Stimulated activated CD8-positive, alpha-beta memory T cell treated with anti-CD3 and anti-CD28 coated beads, Interleukin-4, amount 100 ng/mL, for 4 hours (primary cell): ENCODE measurements at places on chromosomes 2 and 18.

DNA sequence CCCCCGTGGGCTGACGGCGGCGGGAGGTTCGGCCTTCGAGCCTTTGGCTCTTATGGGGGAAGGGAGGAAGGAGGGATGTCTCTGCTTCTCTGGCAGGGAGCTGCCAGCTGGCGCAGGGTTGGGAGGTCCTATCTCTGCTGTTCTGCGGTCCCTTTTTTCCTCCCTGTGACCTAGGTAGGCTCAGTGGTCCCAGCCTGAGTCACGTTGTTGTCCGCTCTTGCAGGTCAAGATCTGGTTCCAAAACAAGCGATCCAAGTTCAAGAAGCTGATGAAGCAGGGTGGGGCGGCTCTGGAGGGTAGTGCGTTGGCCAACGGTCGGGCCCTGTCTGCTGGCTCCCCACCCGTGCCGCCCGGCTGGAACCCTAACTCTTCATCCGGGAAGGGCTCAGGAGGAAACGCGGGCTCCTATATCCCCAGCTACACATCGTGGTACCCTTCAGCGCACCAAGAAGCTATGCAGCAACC lies 2.5 kb downstream of the DLX1 start:
- DNase-seq, result no peak

- no peak for DNase-seq
These were observed 38.6 kb upstream of the ASAP2 start for GRCh38 chr2:9167718-9168657.

DNA sequence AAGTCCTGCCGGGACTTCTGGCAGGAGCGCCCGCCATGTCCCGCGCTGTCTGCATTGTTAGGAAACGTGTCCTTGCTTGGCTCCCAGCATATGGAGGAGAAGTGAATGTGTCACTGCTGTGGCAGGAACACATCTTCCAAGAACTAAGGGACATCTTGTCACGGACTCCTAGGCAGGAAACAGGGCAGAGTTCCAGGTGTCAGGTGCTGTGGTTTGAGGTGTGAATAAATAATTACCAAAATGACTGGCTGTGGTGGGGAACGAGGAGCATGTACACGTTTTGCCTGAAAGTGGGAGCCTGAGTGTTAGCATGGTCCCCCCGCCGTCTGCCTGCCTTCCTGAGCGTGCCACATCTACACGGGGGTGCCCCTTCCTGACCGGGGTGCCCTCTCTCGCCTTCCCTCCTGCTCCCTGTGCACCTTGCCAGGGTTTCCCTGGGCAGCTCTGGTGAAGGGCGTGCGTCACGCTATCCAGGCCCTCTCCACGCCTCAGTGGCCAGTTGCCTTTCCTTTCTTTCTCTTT lies 237.5 kb downstream of the LDLRAD4 start:
- no peak for DNase-seq

GRCh38 chr2:55914786-55915185 lies 8.8 kb downstream of the EFEMP1 start:
- DNase-seq, result no peak

DNA sequence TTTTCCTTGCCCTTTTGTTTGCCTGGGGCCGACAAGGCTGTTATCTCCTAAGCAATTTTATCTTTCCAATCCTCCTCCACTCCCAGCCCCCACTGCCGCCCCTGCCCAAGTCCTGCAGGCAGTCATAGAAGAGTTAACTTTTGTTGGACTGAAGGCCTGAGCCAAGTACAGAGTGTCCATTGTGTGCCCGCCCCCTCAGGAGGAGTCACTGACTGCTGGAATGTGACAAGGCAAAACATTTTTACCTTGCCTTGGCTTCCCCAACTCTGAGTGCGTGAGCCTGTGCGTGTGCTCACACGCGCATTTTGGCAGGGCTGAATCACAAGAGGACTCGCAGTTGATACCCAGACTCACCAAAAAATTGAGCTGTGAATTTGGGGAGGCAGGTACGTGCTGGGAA lies 16.2 kb downstream of the SETBP1 start:
- DNase-seq, result no peak

GRCh38 chr2:110731064-110731463 lies 1.3 kb upstream of the ACOXL start:
- no peak for DNase-seq

- DNase-seq, result no peak
These were observed 140.4 kb downstream of the ANKRD44 start for GRCh38 chr2:197170208-197170607.

DNA sequence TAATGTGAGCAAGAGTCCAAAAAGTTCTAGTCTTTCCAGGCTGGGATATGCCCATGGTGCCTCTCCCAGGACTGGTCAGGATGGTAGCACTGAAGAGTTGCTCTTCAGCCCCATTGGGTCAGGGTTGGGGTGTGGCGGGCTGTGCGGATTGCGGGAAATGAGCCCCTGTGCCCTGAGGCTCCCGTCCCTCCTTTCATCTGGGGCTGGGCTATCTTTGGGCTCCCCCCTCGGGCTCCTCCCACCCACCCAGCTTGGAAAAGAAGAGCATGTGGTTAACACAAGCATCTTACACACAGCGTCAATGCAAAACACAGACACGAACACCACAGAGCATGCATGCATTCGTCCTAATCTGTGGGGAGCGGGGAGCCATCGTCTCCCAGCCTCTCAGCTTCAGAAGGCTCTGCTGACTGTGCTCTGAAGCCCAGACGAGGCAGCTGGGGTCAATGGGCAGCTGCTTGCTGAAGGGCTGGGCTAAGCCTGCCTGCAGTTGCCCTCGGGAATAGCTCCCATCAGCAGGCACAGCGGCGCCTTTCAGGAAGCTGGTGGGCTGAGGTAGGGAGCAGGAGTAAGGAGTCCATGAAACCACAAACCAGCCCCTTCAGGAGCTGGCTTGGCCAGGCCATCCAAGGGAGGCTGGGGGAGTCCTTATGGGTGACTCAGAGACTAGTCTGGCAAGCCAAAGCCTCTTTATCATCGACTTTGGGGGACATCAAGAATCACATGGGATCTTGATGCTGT lies 112.9 kb downstream of the CLIP4 start:
- no peak for DNase-seq

DNA sequence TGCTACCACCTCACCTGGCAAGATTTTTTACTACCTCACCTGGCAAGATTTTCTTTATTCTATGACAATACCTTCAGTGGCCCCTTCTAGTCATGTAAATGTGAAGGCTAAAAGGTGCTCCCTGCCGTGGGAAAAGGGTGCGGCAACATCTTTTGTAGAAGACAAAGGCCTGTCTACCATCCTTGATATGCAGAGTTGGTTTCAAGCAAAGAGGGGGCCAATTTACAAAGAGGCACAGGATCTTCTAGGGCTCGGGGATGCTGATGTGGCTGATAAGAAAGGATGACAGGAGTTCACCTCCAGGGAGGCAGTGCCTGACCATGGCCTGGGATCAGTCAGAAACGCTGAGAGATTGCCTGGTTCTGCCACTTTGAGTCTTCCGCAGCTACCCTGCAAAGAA lies 165.4 kb upstream of the SLC1A4 start:
- no peak for DNase-seq

DNA sequence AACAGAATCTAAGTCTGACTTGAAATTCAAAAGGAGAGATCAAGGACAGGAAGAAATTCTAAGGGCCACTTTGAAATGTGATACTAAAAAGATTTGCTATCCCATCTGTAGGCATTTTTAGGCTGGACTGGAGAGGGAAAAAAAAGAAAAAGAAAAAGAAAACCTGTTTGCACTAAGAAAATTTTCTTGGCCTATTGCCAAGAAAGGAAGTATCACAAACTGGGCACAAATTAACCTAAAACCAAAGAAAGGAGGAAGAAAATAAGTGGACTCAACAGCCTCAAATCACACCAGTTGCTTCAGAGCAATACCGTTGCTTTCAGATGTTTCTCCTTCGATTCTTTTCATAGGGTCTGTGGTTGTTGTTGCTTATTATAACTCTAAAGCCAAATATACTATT lies 287.9 kb upstream of the VRK2 start:
- no peak for DNase-seq

DNA sequence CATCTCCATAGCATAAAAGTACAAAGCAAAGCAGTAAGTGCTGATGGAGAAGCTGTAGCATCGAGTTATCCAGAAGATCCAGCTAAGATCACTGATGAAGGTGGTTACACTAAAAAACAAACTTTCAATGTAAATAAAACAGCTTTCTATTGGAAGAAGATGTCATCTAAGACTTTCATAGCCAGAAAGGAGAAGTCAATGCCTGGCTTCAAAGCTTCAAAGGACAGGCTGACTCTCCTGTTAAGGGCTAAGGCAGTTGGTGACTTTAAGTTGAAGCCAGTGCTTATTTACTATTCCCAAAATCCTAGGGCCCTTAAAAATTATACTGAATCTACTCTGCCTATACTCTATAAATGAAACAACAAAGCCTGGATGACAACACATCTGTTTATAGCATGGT lies 44.0 kb downstream of the METTL8 start:
- no peak for DNase-seq

GRCh38 chr2:227862741-227863588 lies 8.5 kb upstream of the DAW1 start:
- DNase-seq, result no peak

DNA sequence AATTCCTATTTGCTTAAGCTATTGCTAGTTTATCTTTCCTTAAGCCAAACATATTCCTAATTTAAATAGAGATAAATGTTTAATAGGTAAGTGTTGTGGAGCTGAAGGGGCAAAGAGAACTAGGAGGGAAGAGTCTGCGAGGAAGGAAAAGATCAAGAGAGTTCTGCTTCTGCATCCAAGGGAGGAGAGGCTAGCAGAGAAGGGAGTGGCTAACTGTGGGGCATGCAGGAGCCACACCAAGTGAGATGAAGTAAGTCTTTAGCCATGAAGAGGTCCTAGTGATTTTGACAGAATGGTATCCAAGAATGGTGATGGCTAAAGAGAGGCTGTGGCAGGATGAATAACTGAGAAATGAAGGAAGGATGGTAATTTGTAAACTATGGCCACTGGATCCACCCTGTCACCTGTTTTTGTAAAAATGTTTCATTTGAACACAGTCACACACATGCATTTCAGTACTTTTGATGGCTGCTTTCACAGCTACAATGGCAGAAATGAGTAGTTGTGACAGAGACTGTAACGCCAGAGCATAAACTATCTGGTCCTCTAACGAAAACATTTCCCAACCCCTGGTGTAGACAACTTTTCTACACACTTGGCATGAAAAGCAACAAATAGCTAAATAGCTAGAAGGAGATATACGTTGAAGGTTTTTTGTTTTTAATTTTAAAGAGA lies 15.6 kb downstream of the TPGS2 start:
- no peak for DNase-seq

- DNase-seq, result no peak
These were observed 218.4 kb downstream of the TMEM163 start for GRCh38 chr2:134500211-134500935.

- no peak for DNase-seq
These were observed 4.8 kb downstream of the PJVK start for GRCh38 chr2:178455947-178456346.

GRCh38 chr18:58100154-58100553 lies 56.1 kb downstream of the NEDD4L start:
- DNase-seq, result no peak

DNA sequence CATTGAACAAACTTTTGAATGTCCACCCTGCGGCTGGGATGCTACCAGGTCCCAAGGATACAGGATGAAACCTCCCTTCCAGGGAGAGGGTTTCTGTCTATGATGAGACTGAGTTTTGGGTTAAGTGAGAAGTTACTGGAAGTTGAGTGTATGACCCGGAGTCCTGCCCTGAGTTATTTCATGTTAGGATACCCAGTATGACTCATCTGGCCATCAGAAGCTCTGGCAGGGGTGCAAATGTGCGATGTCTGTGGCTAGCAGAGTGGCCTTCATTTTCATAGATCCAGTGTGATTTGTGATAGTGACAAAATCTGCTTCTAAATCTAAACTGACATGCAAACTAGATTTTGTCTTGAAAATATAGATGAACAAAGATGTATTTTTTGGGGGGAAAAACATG lies 55.3 kb downstream of the KCTD1 start:
- DNase-seq, result no peak

GRCh38 chr2:188430705-188431104 lies 139.0 kb downstream of the GULP1 start:
- DNase-seq, result no peak

DNA sequence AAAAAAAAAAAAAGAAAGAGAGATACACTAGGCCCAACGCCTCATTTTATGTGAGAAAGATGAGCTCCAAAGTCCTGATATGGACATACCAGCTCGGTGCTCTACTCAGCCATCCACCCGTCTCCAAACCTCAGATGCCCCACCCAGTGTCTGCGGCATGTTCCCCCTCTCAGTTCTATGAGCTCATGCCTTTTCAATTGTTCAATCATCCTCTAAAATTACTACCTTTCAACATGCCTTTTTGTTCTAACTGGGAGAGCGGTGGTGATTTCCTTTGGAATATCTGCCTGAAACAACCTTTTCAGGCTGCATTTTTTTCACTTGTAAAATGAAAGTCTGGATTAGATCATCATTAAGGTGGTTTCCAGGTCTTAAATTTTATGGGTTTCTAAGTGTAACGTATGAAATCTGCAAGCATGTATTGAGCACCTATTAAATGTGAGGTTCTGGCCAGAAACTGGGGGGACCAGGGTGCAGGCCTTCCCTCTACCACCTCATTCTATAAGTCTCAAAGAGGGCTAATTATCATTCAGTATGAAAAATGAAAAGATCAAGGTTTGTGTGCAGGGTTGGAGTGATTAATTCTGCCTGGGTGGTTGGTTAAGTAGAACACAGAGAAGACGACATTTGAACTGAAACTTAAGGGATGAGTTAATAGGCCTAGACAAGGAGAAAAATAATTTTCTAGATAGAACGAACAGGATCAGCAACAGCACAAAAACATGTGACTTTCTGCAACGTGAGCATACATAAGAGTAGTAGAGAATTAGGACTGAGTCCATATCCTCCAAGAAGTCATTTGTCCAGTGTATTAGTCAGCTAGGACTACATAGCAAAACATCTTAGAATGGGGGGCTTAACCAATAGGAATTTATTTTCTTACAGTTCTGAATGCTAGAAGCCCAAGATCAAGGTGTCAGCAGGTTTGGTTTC lies 87.4 kb upstream of the GLS start:
- DNase-seq, result no peak

DNA sequence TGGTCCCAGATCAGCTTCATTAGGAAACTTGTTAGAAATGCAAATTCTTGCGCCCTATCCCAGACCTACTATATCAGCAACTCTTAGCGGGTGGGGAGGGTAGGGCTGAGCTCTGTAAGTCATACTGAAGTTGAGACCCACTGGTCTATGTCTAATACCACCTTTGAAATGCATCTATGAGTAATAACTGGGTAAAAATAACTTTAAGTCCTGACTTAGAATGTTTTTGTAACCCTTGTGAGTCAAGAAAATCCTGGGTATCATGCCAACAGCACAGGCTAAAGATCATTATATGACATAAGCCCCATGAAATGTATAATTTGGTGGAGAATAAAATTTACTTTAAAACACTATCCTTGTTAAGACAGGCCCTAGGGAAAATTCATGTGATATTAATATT lies 41.4 kb downstream of the PRKD3 start:
- DNase-seq, result no peak

GRCh38 chr2:191038741-191039140 lies 24.8 kb upstream of the STAT1 start:
- no peak for DNase-seq

GRCh38 chr18:35777039-35777438 lies 195.4 kb upstream of the RMP24 start:
- no peak for DNase-seq

GRCh38 chr2:208024091-208024490 lies 1.2 kb downstream of the PLEKHM3 start:
- DNase-seq, result no peak

- no peak for DNase-seq
These were observed 1347.4 kb upstream of the PIK3C3 start for GRCh38 chr18:40607542-40608148.

- no peak for DNase-seq
These were observed 15.5 kb upstream of the BIN1 start for GRCh38 chr2:127122361-127123027.
